ENCODE measurements at places on chromosomes 12 and 14.

DNA sequence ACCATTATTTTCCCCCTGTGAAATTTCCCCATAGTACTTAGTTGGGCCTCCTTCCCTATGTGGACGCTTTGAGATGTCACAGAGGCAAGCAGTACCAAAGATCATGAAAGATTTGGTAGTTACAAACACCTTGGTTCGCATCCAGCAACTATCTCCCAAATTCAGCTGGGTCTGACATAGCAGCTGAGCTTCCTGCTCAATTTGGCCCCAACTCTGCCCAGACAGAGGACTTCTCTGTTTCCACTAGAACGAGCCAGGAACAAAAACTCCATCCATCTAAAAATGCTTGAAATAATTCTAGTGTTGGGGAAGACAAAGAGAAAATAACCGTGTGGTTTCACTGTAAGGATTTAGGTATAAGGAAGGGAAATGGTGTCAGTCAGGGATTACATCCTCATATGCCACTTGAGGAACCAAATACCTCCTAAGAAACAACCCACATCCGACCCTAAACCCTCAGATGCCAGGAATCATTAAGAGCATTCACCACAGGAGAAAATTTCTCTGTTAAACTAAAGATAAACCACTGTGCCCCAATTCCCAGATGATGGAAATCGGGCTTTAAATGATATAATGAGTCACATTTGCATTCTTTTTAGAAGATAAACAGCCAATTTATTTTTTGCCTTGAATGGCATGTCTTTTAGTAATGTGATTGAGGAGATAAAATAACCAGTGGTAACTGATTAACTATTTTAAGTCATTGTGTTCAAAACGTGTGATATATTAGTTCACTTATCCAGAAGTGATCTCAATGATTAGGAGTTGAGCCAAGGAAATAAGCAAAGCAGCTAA lies 103.7 kb upstream of the IFNG-AS1 start:
- DNase-seq: no peak

- DNase-seq: no peak
Observed at GRCh38 chr12:54624315-54625279, 10.1 kb downstream of the LACRT start.

- no peak for DNase-seq
Observed at GRCh38 chr12:92070864-92071445, 74.7 kb downstream of the BTG1 start.

DNA sequence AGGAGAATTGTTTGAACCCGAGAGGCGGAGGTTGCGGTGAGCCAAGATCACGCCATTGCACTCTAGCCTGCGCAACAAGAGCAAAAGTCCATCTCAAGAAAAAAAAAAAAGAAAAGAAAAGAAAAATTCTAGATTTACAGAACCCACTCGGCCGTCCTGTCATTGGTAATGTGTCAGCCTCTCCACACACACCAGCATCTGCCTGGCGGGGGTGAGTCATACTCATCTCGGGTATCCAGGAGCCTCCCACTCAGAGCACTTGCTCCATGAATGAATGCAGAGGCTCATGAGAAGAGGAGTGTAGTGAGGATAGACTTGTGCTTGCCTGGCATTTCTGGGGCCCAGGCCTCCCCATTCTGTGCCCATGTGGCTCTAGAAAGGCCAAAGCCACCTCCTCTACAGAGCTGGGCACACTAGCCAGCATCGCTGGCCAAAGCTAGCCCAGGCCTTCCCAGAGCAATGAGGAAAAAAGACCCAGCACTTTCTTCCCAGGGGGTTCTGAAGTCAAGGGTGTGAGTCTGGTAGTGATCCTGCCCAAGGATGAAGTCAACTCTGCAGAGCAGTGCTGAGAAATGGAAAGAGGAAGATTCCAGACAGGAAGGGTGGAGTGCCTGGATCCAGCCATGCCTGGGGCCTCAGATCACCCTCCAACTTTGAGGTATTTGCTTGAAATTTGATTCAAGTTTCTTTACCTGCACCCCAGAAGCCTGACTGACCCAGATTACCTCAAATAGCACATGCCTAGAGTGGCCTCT lies 31.2 kb upstream of the KLC1 start:
- DNase-seq: no peak

DNA sequence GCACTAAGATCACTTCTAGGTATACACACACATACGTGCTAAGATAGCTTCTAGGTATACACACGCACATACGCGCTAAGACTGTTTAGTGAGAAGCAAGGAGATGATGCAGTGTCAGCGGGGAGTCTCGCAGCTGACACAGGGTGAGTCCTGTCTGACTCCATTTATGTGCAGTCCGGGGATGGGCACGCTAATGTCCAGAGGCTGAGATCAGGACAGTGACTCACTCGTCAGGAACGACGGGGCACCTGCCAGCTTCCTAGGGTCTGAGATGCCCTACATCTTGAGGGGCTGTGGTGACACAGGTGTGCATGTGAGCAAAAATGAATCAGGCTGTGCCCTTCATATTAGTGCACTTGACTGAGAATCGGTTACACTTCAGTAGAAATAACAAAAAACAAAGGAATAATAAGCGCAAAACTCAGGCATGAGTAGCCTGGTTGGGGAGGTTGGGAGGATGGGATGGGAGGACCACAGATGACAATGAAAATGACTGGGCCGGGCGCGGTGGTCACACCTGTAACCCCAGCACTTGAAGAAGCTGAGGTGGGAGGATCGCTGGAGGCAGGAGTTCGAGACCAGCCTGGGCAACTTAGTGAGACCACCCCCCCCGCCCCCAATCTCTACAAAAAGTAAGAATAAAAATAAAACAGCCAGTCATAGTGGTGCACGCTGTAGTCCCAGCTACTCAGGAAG lies 29.1 kb upstream of the ULK1 start:
- no peak for DNase-seq

DNA sequence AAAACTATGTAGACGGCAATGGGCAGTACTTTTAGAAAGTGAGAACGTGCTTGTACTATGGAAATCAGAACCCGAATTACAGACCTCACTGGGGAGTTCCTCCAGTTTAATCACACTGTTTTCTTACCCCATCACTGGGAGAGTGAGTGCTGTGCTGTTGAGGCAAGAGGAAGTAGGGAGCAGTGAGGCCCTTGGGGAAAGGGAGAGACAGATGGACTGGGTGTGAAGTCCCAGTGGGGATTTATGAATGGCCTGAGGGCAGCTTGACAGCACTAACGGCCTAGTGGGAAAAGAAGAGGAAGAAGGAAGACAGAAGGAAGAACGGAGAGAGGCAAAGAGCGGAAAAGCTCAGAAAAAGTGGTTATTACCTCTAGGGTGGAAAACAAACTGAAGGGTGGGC lies 5.7 kb downstream of the MCRS1 start:
- no peak for DNase-seq

DNA sequence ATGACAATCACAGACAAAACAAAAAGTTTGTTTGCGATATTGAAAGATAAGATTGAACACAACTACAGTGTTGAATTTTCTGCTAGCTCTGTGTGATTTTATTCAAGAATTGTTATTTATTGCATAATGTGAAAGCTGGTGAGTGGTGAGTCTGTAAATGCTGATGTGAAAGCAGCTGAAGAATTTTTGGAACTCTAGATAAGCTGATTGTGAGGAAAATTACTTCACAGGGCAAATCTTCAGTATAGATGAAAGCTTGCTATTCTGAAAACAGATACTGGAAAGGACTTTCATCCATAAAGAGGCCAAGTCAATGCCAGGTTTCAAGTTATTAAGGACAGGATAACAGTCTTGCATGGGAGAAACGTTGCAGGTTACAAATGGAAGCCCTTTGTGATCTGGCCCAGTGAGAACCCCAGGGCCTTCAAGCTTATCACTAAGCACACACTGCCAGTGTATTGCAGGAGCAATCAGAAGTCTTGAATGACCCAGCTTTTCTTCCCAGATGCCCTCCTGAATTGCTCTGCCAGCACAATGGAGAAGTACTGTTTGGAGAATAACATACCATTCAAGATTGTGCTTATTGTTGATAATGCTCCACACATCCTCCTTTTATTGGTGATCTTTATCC lies 153.7 kb downstream of the PCNX1 start:
- DNase-seq: no peak

DNA sequence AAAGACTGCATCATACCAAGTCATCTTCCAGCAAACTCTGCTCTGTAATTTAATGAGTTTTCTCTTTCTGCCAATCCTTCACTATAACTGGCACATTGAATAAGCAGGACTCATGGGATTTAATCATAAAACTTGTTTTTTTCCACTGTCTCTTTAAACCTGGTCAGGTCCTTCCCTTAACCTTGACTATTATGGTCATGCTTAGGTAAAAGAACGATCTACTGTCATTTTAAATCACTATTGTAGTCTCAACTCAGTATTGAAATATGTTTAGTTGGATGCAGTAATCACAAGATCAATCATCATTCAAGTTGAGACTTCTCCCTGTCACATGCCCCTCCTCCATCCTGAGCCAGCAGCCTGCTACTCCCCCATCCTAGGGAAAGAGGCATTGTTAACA lies 56.1 kb downstream of the SLC35F4 start:
- no peak for DNase-seq

DNA sequence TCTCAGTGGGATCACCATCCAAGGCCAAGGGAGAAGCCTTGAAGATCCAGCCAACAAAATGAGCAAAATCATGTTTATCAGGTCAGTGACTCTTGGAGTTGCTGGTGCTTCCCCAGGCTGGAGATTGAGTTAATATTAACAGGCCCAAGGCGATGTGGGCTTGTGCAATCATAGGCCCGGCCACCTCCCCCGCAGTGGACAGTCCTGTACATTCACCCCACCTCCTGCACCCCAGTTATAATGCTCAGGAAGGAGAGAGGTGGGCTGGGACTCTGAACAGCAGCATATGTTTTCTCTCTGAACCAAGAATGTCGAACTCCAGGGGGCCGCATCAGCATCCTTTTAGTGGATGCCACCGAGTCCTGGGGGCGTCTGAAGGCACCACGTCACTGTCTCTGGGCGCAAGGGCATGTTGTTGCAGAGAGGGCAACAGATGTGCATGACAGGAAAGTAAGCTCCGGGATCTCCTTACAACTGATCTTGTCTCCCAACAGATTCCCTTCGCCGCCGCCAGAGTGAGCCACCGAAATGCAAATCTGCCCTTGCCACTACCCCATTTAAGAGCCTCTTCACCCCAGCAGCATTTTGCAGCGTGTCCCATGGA lies 32.2 kb upstream of the SERPINA6 start:
- DNase-seq: peak; percentile 28

GRCh38 chr12:107990325-107990724 lies 138.8 kb upstream of the WSCD2 start:
- DNase-seq: peak; percentile 9

DNA sequence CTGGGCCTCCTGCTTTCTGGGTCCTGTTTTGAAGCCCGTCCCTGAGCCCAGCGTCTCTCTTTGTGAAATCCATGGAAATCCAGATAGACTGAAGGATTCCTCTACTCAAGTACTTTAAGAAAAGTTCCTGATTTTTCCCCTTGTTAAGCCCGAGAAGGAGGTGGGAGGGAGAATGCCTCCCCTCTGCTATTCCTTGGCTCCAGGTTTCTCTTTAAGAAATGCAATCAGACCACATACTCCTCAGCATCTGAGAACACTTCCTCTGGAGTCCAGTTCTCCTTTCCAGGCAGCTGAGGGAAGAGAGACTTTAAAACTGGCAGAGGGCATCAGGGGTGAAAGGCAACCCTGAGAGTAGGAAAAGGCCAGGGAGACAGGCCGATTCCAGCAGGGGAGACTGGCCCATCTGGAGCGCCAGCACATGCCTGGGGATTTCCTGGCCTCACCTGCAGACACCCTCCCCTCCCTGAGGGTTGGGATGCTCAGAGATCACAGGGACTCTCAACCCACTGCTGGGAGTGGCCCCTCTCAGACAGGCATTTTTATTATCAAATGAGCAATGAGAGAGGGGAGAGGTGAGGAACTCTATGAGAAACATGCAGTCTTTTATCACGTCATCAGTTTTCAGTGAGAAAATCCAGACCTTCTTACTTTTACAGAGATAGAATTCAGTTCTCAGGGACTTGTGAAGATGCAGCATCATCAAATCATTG lies 2.0 kb upstream of the EMP1 start:
- no peak for DNase-seq

- DNase-seq: peak; percentile 74
Observed at GRCh38 chr12:104974626-104975290, 11.4 kb upstream of the NOPCHAP1 start.

GRCh38 chr12:96399120-96399918 lies 920 bp downstream of the CDK17 start:
- DNase-seq: peak; percentile 85

- DNase-seq: no peak
Observed at GRCh38 chr14:61296151-61296550, 15.0 kb upstream of the TMEM30B start.

DNA sequence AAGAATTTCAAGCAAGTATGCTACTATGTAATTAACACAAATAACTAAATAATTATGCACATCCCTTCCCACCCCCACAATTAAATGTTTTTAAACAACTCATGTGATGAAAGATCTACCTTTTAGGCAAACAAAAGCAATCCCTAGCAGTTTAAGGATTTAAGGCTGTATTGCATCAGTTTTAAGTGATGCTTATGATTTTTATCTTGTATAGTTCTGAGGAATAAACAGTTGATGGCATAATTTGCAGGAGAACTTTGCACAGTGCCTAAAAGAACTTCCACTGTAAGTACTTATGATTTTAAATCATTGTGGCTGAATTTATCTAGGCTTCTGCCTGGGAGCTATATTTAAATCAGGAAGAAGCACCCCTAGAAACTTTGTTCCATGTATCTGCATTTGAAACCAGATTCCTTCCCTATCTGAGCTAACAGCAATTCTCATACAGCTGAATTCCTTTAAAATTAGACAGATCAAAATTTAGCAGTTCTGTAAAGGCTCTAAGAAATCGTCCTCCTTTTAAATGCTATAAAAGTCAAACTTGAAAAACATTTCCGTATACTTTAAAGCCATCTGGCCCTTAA lies 388.6 kb downstream of the BCAT1 start:
- DNase-seq: no peak

GRCh38 chr12:94172031-94172430 lies 23.7 kb downstream of the PLXNC1 start:
- no peak for DNase-seq

DNA sequence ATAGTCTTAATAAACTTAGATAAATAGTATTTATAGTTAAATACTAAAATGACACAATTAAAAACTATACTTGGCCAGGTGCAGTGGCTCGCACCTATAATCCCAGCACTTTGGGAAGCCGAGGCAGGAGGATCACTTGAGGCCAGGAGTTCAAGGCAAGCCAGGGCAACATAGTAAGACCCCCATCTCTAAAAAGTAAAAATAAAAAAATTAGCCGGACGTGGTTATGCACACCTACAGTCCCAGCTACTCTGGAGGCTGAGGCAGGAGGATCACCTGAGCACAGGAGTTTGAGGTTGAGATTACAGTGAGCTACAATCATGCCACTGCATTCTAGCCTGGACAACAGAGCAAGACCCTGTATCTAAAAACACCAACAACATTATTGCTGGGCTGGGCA lies 16.0 kb downstream of the CINP start:
- no peak for DNase-seq
